Hematopoietic multipotent progenitor cell (in vitro differentiated cells): ENCODE measurements at places on chromosomes 3 and 15. TPM values are rescaled to one million over a fixed set of nuclear protein-coding genes. Genes with fewer than 3 reads are reported as not detected.

The TMED3 gene
- total RNA-seq, result 131 TPM

The NEK11 gene
- total RNA-seq, result 2.2 TPM

The ZNF660 gene
- total RNA-seq, result 4.8 TPM

The CASR gene
- under 0.01 TPM for total RNA-seq

The PFKFB4 gene
- 10.8 TPM for total RNA-seq

The DOCK3 gene
- total RNA-seq, result 1.3 TPM

The CGNL1 gene
- under 0.01 TPM for total RNA-seq
